ENCODE measurements at places on chromosomes 12 and 14.

GRCh38 chr12:96437171-96437445, 36.9 kb upstream of the CDK17 start:
- DNase-seq: no peak

- DNase-seq: no peak
Observed at GRCh38 chr14:45177076-45177475, 41.3 kb downstream of the FANCM start.

GRCh38 chr14:85539510-85539909, 9.6 kb downstream of the FLRT2 start:
- DNase-seq: no peak

DNA sequence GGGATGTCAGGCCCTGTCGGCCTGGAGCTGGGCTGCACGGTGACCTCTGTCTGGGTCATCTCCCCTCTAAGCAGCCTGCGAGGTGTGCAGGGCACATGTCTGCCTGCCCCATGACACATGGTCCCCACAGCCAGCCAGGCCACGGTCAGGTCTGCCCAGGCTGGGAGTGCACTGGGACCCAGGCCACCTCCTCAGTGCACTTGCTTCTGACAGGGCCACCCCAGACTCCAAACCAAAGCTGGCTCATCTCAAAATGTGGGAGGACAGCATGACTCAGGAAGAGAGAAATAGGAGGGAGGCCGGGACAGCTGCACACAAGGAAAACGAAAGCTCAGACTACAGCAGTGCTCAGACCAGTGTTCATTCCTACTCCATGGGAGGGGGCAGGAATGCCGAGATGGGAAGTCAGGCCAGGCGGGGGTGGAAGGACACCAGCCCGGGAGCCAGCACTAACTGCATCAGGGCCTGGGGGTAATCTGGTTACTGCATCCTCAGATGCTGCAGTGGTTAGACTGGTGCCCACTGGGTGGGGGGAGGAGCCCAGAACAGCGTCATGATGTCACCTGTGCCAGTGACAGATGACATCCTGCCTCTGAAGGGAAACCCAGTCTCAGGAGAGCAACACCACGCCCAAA, 4.0 kb downstream of the P2RX2 start:
- DNase-seq: no peak

DNA sequence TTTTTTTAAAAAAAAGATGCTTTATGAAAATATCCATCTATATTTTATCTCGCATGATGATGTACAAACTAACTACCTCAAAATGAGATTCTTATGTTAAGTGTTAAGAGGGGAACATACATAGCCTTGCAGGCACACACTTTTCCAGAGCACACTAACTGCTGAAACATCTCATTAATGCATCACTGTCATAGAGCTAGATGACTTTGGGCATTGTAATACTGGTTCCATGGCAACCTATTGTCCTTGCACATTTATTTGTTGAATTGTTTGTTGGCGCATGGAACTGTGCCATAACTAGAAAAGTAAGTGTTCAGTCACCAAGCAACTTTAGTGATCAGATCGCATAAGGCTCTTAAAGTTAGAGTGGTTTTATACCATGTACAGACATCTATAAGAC, 348.3 kb downstream of the GALC start:
- DNase-seq: no peak

DNA sequence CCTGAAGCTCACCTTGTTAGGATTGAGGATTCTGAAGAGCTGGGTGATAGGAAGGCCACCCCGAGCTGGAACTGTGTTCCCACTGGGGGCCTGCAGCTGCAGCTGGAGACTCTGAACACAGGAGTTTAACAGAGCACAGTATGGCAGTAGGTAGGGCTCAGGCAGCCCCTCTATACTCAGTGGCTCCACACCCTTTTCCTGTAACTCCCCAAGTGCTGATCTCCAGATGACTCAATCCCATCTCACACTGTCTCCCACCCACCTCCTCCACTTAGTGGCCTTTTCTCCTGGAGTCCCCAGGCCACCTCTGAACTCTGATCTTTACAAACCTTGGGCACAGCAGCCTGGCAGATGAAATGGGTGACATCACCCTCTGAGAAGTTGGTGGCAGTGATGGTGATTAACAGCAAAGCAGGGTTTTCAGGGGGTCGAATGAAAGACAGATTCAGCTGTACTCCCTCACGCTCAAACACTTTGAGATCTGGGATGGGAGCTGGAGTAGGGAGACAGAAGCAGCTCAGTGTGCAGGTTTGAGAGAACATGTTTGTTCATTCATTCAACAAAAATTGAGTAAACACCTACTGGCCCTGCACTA, 4.0 kb downstream of the THTPA start:
- no peak for DNase-seq

DNA sequence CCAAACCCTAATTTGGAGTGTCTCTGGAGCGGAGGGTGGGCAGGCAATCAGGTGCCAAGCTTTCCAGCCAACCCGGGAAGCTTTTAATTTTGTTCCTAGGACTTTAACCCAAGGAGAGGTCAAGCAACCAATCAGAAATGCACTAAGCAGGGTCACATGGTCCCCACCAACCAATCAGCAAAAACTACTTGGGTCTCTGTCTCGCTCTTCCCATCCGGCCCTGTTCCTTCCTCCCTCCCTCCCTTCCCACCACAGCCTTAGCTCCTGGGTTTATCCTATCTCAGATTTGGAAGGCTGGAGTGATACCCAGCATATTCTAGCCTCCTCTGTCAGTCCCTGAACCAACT, 7.3 kb downstream of the HOXC5 start:
- no peak for DNase-seq

GRCh38 chr12:122740351-122740750, 9.7 kb upstream of the HCAR1 start:
- no peak for DNase-seq

- DNase-seq: peak; percentile 4
Observed at GRCh38 chr12:90770861-90771260, 184.1 kb downstream of the CCER1 start.

DNA sequence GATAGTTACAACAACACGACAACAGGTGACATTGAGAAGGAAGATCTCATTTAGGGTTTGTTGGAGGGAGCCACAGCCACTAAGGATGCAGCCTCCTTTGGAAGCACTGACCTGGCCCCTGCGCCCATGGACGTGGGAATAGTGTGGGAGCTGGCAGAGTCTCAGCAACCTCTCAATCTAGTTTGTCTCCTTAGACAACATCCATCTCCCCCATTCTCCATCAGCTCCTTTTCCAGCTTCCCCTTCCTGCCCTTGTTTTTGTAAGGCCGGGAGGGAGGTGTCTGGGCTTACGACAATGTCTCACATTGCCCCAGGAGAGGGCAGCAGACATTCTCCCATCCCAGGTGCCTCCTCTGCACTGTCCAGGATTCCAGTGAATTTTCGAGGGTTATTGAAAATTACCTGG, 170.2 kb upstream of the PZP start:
- no peak for DNase-seq

DNA sequence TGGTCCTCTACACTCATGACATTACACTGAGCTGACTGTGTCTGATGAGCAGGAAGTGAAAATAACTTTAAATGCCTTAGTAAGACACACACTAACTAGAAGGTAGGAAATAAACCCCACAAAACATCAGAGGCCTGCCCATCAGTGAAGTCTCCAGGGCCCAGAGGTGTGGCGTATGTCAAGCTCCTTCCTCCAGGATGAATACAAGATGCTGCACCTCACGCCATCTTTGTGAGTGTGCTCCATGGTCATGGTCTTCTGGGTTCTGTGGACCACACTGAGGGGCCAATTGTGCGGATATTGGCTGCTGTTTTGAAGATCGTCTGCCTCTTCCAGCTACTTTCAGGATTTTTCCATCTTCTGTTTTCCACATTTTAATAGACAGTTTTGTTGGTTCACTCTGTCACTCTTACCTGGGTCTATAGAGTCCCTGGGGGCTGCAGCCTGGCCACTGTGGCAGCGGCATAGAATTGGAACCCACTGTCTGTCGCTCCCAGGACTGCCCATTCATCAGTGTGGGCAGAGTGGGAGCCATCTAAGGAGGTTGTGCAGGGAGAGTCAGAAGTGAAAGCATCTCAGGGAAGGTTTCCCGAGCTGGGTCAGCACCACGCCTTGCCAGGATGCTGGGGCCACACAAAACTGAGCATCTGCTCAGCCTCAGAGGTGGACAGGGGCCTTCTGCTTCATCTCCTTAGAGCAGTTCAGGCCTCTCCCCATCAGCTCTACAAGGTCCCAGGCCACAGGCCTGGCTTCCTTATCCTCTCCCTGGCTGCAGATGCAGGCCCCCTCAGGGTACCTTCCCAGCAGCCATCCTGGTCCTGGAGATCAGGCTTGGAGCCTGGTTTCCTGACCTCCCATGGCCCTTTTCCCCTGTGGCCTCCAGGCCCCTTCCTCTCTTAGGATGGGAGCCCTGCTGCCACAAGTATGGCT, 57.5 kb upstream of the C14orf180 start:
- DNase-seq: no peak

- no peak for DNase-seq
Observed at GRCh38 chr12:15196221-15196620, 25.0 kb downstream of the RERG start.

DNA sequence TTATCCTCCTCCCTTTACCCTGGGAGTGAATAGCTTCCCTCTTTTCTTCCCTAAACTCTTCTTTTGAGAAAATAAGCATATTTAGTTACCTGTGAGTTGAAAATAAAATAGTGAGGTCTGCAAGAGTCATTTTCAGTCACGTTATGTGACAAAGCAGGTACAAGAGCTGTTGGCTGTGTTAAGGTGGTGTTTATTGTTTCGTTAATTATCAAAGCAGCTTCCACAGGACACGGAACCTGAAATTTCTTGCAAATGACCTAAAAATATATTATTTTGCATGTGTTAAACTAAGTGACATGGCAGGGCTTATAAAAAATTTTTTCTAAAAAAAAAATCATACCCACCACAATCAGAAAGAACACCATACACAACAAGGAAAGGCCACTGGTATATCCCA, 8.3 kb downstream of the SLC38A2 start:
- DNase-seq: no peak

- DNase-seq: no peak
Observed at GRCh38 chr12:50626026-50626425, 121.2 kb downstream of the DIP2B start.

DNA sequence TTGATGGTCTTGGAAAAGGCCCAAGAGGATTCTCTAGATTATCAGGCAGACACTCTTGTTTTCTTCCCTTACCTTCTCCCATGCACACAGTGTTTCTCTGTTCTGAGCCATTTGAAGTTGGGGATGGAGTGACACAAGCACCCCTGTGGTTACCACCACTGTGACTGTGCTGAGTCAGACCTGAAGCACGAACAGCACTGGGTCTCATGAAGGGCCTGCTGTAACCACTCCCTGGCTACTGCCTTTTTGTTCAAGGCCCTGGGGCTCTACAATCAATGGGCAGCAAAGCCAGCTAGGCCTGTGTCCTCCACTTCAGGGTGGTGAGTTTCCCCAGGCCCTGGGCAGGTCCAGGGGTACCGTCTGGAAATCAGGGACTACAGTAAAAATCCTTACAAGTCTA, 65.5 kb downstream of the TSPAN8 start:
- DNase-seq: no peak

DNA sequence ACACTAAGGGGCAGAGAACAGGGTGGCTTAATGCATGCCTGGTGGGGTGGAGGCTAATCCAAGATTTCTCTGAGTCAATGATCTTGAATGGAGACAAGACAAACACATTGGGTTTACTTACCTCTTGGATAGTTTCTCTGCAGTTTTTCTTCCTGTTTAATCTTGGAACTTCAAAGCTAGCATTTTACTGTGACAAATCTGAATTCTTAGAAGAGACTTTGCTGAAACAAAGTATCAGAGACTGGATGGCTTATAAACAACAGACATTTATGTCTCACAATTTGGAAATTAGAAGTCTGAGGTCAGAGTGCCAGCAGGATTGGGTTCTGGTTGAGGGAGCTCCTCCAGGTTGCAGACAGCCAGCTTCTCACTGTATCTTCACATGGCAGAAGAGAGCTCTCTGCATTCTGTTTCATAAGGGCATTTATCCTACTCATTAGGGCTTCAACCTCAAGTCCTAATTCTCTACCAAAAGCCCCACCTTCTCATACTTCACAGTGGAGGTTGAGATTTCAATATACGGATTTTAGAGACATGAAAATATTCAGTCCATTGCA, 921.8 kb downstream of the VRK1 start:
- no peak for DNase-seq

GRCh38 chr14:74326369-74327152, 21.7 kb upstream of the VRTN start:
- peak; percentile 6 for DNase-seq

- no peak for DNase-seq
Observed at GRCh38 chr14:77340389-77340788, 19.6 kb downstream of the GSTZ1 start.

GRCh38 chr14:52589646-52590045, 37.0 kb downstream of the GPR137C start:
- no peak for DNase-seq

- no peak for DNase-seq
Observed at GRCh38 chr14:54774824-54775223, 127.8 kb downstream of the GCH1 start.

DNA sequence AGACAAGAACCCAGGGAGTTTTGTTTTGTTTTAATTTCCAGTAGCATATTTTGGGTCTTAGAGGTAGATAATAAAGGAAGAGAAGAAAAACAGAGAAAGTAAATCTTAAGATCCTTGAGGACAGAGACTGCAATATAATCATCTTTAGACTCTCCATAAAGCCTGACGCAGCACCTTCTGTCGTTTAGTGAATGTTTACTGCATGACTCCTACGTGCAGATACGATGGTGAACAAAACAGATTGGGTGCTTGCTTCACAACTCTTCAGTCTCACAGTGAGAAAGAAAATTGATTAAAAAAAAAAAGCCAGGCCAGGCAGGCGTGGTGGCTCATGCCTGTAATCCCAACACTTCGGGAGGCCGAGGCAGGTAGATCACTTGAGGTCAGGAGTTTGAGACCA, 86.9 kb downstream of the STON2 start:
- no peak for DNase-seq

GRCh38 chr12:49548822-49549648, 10.2 kb downstream of the KCNH3 start:
- peak; percentile 53 for DNase-seq

Data from cardiac muscle cell (in vitro differentiated cells and primary cell).